Neural crest cell (in vitro differentiated cells): ENCODE measurements at places on chromosomes 1 and 21. TPM values are rescaled to one million over a fixed set of nuclear protein-coding genes. Genes with fewer than 3 reads are reported as not detected.

MCOLN2 gene
- total RNA-seq: 0.52 and 1.0 TPM in 2 replicates

ARHGAP30 gene
- not detected in 2 replicates for total RNA-seq

SPATA6 gene
- total RNA-seq: 24.5 and 26.0 TPM in 2 replicates

GRCh38 chr1:192474080-192474683 is 101.4 kb upstream of the RGS1 start:
- DNase-seq: peak; percentile 33

DNA sequence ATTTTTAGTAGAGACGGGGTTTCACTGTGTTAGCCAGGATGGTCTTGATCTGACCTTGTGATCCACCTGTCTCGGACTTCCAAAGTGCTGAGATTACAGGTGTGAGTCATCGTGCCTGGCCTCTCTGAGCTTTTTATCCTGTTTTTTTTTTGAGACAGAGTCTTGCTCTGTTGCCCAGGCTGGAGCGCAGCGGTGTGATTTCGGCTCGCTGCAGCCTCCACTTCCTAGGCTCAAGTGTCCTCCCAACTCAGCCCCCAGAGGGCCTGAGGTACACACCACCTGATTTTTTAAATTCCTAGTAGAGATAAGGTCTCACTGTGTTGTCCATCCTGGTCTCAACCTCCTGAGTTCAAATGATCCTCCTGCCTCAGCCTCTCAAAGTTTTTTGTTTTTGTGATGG is 20.4 kb downstream of the SESN2 start:
- DNase-seq: no peak
